ENCODE measurements at places on chromosomes 12 and 14. TPM values are rescaled to one million over a fixed set of nuclear protein-coding genes. Genes with fewer than 3 reads are reported as not detected.
A peak's percentile ranks its signal among the peaks of the same experiment; 100 is the strongest.

The SELPLG gene
- 14.2 TPM for total RNA-seq

The OGFOD2 gene
- 26.0 TPM for total RNA-seq

The AMDHD1 gene
- 0.49 TPM for total RNA-seq

The GLIPR1L2 gene
- 1.2 TPM for total RNA-seq

The BHLHE41 gene
- 2.9 TPM for total RNA-seq

The CEBPE gene
- total RNA-seq = not detected

The PRR4 gene
- total RNA-seq = 6.1 TPM

The MAP3K12 gene
- 21.9 TPM for total RNA-seq

The FAR2 gene
- total RNA-seq = 16.2 TPM

The LRTM2 gene
- not detected for total RNA-seq

The C12orf54 gene
- not detected for total RNA-seq

The NEUROD4 gene
- not detected for total RNA-seq

The RTN1 gene
- total RNA-seq = 24.8 TPM

The ZC3H14 gene
- total RNA-seq = 58.4 TPM

The TMPRSS12 gene
- not detected for total RNA-seq

DNA sequence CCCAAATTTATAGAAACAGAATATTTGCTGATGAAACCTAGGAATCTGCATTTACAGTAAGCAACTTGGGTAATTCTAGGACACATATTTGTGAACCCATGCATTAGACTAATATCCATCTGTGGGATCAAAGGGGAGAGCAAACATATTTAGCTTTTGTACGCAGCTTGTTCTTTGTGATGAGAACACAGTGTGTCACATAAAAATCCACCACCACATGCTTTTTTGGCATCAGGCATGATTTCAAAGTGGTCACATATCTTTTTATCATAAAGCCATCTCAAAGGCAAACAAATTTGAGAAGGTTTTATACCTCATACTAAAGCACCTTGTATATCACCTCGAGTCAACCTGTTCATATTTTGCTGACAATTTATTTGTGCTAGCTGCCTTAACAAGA lies 15.7 kb downstream of the DNAL1 start:
- DNase-seq = no peak

DNA sequence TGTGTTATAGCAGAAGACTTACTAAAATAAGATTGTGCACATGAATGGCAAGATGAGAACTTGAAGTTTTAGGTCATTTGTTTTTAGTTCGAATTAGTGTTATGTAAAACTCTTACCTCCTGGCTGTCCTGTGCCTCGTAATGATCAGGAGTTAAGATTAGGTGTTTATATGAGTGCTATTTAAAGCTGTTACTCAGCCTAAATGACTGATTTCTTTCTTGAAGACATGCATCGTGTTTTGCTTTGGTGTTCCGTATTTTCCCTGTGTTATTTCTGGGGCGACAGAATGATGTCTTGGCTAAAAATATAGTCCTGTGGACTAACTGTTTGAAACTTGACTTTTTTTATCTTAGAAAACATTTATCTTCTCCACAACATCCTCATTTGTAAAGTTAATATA lies 22.1 kb downstream of the SCYL2 start:
- DNase-seq = no peak

- DNase-seq = no peak
These were observed 11.6 kb downstream of the SETD3 start for GRCh38 chr14:99468836-99469592.

DNA sequence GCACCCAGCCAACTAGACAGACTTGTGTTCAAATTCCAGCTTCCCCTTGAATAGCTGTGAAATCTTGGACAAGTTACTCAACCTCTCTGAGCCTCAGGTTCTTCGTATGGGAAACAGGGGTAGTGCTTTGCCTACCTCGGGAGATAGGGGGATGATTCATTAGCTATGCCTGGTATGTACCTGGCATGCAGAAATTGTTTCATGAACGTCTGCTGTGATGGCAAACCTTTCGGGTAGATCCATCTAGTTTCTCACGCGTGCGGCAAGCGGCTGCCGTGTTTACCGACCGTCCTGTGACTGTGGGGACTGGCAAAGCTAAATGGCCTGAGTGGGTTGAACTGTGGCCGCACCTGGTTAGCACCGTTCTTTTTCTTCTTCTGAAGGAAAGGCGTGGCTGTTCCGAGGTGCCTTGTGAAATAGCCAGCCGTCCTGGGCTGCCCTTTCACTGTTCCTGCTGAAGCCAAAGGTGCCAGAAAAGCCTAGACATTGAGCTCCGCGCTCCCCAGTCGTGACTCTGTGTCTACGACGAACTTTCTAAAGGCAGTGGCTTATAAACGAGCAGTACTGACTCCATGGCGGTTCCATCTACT lies 40.6 kb upstream of the MED13L start:
- no peak for DNase-seq

GRCh38 chr12:28367993-28368392 lies 177.7 kb downstream of the CCDC91 start:
- no peak for DNase-seq

- no peak for DNase-seq
These were observed 49.2 kb upstream of the PTHLH start for GRCh38 chr12:28021704-28022103.

GRCh38 chr14:91063119-91063518 lies 2.7 kb upstream of the RPS6KA5 start:
- DNase-seq = no peak

- DNase-seq = peak; percentile 79
These were observed 20.8 kb downstream of the CKAP4 start for GRCh38 chr12:106226884-106227640.

DNA sequence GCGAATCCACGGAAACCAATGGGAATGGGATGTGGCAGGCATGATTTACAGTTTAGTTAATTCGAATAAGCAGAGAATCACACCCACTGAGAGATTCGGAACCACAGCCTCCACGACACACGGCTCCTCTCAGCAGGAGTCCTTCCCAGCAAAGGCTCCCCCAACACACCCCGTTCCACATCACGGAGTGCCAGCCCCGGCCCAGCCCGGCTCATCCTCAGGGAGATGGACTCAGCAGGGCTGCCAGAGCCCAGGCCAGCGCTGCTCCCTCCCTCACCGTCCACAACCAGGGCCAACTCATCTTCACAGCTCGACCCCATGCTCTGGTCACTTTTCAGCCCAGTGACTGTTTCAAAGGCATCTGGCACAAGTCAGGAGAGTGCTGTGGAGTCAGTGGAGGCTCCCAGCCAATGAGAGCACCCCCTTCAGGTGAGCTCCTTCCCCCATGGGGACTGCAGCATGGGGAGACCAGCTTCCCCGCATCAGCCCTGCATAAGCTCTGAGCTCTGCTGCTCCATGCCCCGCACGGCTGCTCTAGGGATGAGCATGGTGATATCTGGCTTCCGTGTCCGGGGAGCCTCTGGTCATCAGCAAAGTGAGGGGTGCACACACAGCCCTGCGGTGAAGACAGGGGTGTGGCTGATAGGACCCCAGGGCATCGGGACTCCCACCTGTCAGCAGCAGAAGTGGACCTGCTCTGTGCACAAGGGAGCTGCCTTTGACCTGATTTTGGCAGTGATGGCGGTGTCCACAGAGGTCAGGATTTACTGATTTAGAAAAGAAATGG lies 238.8 kb upstream of the SFSWAP start:
- no peak for DNase-seq

DNA sequence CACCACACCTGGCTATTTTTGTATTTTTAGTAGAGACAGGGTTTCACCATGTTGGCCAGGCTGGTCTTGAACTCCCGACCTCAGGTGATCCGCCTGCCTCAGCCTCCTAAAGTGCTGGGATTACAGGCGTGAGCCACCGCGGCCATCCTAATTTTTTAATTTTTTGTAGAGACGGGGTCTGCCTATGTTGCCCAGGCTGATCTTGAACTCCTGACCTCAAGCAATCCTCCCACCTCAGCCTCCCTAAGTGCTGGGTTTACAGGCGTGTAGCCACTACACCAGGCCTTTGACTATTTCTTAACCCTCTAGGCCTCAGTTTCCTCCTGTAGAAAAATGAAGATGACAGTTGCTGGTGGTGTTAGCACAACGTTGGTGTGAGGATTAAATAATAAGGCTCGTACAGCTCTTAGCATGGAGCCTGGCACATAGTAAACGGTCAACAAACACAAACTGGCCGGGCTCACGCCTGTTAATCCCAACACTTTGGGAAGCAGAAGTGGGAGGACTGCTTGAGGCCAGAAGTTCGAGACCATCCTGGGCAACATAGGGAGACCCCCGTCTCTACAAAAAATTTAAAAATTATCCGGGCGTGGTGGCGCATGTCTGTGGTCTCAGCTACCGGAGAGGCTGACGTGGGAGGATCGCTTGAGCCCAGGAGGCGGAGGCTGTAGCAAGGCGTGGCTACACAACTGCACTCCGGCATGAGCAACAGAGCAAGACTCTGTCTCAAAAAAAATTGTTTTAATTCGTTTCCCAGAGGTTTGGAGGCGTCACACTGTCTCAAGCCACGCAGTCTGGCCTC lies 979 bp downstream of the DDX54 start:
- no peak for DNase-seq

GRCh38 chr14:57168138-57168679 lies 100.5 kb downstream of the EXOC5 start:
- no peak for DNase-seq

- DNase-seq = no peak
These were observed 192.8 kb downstream of the TBX5 start for GRCh38 chr12:114213055-114213581.

- no peak for DNase-seq
These were observed 23.0 kb downstream of the KRT76 start for GRCh38 chr12:52754135-52754534.

DNA sequence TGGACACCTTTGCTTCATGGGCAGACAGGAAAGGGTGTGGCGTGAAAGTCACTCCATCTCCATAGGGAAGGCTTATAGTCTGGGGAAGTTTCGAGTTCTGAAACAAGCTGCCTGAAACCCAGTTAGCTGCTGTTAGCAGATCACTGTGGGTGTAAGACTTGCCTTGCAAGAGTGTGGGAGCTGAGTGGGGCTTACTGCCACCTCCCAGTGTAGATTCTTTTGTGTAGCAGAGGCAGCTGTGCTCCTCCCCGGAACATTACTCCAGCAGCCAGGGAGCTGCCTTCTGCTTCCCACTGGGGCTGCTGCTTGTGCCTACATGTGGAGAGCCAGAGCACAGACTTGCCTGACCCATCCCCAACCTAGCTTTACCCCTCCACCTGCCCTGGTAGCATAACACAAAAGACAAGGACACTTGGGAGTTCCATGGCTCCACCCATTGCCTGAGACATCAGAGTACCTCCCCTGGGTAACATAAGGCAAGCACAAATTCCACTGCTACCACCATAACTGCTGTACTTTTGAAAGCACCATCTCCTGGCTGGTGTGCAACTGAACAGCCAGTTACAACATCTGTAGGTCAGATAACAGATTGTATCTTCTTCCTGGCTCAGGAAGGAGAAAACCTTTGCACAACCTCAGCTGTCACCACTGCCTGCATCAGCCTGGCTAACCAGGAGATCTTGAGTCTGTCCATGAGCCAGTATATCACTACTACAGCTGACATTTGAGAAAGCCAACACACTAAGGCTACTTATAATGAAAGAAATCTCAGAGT lies 69.5 kb downstream of the ADAMTS20 start:
- DNase-seq = peak; percentile 78

DNA sequence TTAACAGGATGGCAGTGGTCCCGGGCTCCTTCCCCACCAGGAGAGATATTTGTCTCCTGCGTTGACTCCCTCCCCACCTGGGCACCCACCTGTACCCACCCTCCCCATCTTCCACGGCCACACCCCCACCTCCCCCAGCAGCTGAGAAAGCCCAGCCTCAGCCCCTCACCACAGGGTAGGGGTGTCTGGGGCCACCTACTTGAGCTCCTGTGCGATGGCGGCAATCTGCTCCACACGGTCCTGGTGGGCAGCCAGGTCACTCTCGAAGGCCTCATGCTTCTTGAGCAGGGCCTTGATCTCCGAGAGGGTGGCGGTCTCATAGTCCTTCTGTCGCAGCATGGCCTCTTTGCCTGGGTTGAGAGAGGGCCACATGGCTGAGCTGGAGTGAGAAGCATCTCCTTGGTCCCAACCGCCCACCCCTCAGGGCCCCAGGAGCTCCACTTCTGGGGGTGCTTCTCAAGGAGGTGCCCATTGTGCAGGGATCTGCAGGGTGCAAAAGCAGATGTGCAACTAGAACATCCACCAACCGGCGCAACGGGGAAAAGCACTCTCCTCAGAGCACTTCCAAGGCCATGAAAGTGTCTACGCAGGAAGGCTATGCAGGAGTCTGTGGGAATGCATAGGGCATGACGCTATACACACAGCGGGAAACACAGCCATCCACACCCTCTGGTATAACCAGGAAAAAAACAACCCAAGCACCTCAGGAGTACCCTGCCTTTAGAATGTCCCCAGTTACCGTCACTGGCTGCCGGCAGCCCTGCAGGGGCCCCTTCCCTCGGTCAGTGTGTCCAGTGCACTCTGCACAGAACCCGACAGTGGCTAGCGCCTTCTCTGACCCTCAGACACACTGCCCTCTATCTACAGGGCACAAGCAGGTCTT lies 92.6 kb upstream of the ZFP36L1 start:
- no peak for DNase-seq

GRCh38 chr12:91868054-91868453 lies 277.6 kb downstream of the BTG1 start:
- DNase-seq = no peak

- DNase-seq = no peak
These were observed 61.0 kb downstream of the SUSD6 start for GRCh38 chr14:69672356-69672755.

- no peak for DNase-seq
These were observed 348 bp upstream of the SSTR1 start for GRCh38 chr14:38207377-38207735.

DNA sequence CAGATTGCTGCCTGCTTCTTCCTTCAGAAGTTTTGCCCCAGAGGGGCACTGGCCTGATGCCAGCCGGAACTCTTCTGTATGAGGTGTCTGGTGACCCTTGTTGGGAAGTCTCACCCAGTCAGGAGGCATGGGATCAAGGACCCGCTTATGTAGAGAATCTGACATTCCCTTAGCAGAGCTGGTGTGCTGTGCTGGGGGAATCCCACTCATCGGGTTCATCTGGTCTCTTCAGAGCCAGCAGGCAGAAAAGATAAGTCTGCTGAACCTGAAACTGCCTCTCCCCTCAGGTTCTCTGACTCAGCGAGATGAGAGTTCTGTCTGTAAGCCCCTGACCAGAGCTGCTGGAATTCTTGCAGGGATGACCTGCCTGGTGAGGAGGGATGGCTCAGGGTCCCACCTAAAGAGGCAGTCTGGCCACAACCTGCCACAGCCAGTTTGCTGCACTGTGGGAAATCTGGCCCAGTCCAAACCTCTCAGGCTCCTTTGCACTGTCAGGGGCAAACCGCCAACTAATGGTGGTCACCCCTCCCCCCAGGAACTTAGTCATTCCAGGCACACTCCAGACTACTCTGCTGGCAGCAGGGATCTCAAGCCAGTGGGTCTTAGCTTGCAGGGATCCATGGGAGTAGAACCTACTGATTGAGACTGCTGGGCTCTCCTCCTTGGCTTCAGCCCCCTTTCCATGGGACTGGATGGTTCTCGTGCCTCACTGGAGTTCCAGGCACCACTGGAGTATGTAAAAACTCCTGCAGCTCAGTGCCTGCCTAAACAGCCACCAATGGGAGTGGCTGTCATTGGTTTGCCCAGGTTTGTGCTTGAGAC lies 4.1 kb downstream of the CLEC2D start:
- no peak for DNase-seq

GRCh38 chr12:12600659-12601058 lies 11.0 kb upstream of the CREBL2 start:
- DNase-seq = no peak

- no peak for DNase-seq
These were observed 645.2 kb downstream of the VRK1 start for GRCh38 chr14:97442363-97442762.

GRCh38 chr14:55599250-55599879 lies 19.4 kb downstream of the KTN1 start:
- DNase-seq = no peak

GRCh38 chr12:11795913-11796459 lies 146.5 kb downstream of the ETV6 start:
- DNase-seq = no peak
